Common myeloid progenitor, CD34-positive (primary cell): ENCODE measurements at places on chromosomes 7 and 10.

- no peak for DNase-seq
Measured at GRCh38 chr10:27535317-27535716, 31.2 kb downstream of the RAB18 start.

- no peak for DNase-seq
Measured at GRCh38 chr7:82676777-82677463, 233.3 kb upstream of the CACNA2D1 start.

- no peak for DNase-seq
Measured at GRCh38 chr7:11212816-11213215, 239.1 kb downstream of the PHF14 start.

DNA sequence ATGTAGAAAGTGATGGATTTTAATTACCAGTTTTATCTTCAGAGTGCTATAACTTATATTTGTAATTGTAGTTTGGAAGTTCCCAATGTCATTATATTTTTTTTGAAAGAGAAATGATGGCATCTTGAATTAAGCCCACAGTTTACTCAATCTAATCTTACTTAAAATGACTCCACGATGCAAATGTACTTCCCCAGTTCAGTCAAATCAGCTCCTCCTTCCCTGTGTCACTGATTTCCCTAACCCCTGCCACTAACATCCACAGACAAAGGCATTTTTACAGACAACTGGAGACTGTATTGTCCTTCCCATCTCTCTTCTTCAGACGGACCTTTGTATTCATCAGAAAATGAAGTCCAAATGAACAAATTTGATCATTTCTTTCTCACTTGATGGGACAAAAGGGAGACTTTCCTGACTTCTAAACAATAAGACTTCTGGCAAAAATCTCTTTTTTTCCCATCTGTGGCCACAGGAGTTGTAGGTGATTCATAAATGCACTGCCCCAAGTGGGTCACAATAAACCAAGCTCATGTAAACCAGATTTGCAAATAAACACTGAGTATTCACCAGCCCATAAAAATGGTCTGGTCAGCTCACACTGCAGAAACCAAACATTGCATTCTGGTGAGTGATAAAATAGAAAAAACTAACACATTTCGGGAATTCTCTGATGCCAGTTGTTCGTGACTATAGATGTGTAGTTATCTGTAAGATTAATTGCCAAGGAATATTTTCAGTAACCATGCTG, 162.9 kb downstream of the FANK1 start:
- no peak for DNase-seq

DNA sequence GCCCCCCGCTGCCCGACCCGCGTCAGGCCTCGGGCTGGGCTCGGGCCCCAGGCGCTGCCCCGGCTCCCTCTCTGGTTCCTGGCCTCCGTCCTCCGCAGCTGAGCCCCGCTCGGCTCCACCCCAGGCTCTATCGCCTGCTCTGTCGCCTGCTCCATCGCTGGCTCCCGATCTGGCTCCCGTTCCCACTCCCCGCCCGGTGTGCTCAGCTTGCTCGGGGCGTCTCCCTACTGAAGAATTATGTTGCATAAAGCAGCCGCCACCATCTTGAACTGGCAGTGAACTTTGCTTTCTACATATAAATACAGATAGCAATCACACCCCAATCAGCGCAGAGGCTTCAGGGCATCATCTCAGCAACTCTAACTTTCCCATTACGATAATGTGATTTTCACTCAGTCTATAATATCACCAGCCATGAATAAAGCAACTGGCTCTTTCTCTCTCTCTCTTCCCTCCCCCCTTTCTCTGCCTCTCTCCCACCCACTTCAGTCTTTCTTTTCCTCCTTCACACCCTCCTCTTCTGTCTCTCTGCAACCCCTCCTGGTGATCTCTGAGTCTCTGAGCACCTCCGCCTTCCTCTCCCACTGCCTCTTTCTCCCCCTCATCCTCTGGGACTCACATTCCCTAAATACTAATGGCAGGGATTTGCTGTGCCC, 43.3 kb upstream of the BTRC start:
- peak; percentile 25 for DNase-seq

DNA sequence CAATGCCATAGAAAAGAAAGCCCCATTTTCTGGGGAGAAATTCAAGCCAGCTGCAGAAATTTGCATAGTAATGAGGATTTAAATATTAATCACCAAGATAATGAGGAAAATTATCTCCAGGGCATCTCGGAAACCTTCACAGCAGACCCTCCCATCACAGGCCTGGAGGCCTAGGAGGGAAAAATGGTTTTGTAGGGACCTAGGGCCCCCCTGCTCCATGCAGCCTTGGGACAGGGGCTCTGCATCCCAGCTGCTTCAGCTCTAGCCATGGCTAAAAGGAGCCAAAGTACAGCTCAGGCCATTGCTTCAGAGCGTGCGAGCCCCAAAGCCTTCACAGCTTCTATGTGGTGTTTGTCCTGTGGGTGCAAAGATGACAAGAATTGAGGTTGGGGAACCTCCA, 46.6 kb upstream of the VOPP1 start:
- DNase-seq: no peak

DNA sequence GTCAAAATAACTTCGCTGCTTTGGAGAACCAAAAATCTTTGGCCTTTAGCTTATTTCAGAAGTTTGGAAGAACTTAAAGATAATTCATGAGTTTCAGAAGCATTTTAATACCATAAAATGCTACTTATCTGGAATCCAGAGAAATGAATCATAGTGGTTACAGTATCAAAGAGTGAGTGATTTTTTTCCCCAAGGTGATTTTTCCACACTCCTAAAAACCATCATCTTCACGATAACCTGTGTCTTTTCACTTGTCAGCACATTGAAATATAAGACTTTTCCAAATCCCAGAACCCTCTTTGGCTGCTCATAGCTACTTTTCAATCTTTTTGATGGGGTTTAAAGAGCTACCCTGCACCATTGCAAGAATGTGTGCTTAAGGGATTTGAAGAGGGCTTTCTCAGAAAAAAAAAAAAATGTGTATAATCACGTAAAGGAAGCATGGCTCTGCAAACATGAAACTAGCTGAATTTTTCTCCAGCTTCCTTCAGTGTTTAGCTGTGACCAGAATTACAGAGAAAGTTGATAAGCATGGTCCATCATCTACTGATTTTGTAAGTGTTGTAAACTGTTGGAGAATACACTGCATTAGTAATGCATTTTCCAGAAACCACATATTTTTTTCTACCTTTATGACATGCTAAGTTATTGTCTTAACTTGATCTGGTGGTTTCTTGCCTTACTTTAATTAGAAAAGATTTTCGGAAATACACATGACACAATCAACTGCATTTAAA, 134.9 kb downstream of the BICC1 start:
- DNase-seq: no peak

- DNase-seq: no peak
Measured at GRCh38 chr7:3753868-3754267, 452.8 kb downstream of the SDK1 start.

DNA sequence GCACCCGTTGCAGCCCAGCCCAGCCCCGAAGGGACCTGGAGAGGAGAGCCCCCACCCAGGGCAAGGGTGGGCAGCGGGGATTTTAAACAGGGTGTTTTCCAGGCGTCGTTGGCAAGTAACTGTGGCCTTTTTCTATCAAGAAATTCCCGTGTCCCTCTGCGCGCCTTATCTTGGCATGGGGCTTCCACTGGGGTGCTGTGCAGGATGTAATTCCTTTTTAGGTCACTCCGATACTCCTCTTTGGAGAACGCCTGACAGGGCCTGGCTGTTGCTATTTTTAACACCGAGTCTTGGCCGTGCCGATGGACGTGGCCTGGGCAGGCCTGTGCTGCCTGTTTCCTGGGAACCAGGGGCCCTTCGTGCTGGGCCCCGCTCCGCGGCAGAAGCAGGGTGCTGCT, 93.8 kb downstream of the INPP5A start:
- no peak for DNase-seq

DNA sequence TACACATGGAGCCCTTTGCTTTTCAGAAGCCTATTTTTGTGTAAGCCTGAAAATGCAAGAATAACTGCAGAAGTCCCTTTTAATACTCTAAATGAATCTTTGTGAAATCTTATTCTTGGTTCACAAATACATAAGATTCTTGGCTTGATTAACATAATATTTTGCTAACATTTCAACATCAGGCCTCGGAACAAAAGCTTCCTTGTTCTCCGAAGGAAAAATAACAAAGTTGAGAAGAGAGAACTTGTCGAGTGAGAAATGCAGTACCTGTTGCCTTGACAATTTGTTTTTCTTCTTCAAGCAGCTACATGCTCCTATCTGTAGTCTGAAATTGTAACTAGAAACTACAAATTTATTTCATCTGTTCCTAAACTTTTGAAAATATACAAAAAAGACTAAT, 8.5 kb downstream of the NT5C2 start:
- no peak for DNase-seq

GRCh38 chr7:9488555-9488954, 1055.1 kb downstream of the NXPH1 start:
- peak; percentile 60 for DNase-seq

DNA sequence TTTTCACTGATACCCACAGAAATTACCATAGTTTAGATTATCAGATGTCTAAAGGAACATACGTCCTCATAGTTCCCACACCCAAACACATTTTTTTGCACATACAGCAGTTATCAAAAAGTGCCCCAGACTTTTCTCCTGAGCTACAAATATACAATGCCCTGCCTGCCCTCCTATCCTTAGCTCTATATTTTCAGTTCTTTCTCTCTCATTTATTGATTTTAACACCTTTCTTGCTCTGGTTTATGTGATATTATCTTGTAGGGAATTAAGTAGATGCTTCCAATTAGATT, 25.1 kb upstream of the SGMS1 start:
- DNase-seq: no peak

DNA sequence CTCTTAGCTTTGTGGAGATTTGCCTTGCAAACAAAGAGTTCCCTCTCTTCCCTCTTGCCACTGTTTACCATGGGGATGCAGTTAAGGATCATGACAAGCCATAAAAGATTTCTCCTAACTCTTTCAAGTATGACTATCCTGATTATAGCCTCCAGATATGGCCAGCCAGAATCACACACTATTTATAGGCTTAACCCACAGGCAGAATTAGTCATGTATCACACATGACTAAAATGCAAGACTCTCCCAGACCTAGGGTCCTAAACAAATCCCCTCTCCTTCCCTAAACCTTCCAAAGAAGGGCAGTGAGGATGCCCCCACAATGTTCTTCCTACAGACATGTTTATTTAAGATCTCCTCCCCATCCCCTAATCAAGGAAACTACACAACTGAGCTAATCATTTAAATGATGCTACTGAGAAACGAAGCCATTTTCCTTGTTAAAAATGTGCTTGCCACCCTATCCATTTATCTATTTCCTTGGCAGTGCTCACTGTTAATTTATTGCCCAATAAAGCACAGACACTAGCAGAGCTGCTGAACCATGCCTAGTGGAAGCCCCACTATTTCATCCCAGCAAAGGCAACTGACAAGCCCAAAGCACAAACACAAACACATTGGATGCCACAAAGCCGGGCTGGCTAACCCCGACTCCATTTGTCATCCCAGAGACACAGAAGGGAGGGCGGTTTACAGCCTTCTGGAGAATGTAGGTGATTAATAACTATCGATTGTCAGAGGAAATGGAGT, 363.4 kb downstream of the KCNMA1 start:
- DNase-seq: no peak

- DNase-seq: no peak
Measured at GRCh38 chr10:82191653-82192052, 316.7 kb downstream of the NRG3 start.

- no peak for DNase-seq
Measured at GRCh38 chr10:87632454-87632853, 27.2 kb upstream of the PAPSS2 start.

DNA sequence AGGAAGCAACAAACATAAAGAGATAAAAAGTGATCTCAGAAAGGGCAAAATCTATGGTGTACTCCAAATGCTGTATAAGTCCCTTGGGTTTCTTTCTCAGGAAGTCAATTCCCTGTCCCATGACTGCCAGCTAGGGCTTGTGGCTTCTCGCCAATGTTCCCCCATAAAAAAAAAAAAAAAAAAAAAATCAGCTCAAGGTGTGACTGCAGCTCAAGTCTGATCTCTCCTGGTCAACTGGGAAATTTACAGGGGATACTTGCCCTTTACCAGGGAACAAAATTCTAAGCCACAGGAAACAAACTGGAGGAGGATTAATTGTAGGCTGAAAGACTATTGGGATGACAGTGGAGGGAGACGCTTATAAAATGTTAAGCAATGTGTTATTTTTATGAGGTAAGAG, 76.0 kb downstream of the PCGF5 start:
- no peak for DNase-seq

DNA sequence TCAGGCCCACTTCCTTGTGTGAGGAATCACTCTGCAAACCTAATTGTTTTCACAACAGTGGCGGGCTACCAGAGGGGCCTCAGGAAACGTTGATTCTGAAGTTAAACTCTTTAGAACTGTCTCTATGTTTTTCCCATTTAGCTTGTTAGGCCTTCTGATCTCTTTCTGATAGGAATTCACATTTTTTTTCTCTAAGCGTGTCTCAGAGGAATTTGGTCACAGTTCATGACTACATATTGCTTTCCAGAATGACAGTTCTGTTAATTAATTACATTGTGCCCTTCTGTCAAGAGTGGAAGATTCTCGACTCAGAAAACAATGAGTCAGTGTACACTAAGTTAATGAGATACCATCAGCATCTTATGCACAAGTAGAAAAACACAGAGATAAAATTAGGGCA, 469.2 kb upstream of the C7orf33 start:
- no peak for DNase-seq

DNA sequence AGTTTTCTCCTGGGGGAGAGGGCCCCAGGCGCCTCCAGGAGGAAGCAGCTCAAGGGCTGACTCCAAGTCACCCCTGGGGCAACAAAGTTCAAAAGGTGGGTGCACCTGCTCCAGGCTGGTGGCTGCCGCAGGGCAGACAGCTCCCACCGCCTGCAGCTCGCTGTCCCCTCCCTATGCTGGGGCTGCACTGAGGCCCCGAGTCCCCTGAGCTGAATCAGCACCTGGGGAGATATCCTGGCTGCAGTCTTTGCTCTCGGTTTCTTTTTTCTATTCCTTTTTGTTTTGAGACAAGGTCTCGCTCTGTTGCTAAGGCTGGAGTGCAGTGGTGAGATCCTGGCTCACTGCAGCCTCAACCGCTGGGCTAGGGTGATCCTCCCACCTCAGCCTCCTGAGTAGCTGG, 183.4 kb downstream of the DNAJB6 start:
- DNase-seq: no peak

- DNase-seq: no peak
Measured at GRCh38 chr7:8284606-8285005, 22.6 kb upstream of the ICA1 start.

DNA sequence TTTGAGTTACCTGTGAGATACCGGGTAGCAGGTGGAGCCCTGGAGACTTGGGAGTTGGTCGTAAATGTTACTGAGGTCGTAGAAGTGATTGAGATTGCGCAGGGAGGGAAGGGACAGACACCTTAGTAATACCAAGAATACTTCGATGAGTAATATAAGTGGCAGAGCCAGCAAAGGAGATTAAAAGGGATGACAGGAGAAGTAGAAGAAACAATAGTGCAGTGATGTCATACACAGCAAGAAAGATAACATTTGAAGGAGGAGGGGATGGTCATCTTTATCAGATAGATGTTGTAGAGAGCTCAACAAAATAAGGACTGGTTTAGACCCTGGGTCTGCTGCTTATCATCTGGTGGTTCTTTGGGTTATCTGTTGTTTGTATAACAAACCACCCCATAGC, 5.0 kb downstream of the BCCIP start:
- DNase-seq: no peak

- no peak for DNase-seq
Measured at GRCh38 chr10:33227489-33227888, 107.0 kb downstream of the NRP1 start.
